ENCODE measurements at places on chromosomes 2 and 18. TPM values are rescaled to one million over a fixed set of nuclear protein-coding genes. Genes with fewer than 3 reads are reported as not detected.

DNA sequence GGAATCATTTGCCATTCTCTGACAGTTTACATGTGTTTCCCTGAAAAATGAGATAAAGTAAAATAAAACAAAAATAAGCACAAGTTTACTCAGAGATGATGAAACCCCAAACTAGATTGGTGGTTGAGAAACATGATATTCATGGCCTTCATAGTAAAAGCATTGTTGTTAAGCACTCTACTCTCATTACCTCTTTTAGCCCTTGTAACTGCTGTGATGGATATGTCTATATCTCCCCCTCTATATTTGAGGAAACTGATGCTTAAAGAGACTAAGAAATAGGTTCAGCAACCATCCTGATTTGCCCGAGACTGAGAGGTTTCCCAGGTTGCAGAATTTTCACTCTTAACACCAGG lies 33.9 kb upstream of the GALNT3 start:
- DNase-seq = no peak

DNA sequence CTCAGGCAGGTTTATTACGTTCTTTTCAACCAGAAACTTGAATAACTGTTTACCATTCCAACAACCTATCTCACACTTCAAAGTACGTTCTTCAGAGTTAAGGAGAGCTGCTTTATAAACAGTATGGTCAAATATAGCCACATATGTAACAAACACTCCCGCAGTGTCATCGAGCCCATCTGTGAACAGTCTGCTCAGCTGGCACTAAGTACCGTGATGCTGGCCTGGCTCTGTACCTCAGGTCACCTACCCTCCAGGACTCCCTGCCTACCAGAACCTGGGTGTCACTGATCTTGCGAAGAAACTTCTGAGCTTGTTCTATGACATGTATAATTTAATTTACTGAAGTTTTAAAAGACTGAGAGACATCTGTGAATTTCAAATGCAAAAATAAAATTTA lies 71.4 kb downstream of the SEPTIN10 start:
- no peak for DNase-seq

DNA sequence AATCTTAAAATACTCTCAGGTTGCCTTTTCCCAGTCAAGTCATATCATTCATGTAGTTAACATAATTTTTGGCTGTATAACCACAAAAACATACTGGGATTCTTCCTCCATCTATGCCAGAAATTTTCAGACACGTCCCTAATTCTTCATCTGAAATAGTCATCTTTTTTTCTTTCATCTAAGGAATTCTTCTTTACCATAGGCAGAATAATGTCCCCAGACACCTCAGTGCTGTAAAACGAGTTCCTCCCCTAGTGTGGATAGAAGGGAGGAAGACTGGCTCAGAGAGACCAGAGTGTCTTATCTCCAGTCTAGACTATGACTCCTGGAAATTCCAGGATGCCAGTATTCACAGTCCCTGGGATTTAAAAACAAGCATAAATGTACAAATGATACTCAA lies 127.8 kb downstream of the MREG start:
- no peak for DNase-seq

DNA sequence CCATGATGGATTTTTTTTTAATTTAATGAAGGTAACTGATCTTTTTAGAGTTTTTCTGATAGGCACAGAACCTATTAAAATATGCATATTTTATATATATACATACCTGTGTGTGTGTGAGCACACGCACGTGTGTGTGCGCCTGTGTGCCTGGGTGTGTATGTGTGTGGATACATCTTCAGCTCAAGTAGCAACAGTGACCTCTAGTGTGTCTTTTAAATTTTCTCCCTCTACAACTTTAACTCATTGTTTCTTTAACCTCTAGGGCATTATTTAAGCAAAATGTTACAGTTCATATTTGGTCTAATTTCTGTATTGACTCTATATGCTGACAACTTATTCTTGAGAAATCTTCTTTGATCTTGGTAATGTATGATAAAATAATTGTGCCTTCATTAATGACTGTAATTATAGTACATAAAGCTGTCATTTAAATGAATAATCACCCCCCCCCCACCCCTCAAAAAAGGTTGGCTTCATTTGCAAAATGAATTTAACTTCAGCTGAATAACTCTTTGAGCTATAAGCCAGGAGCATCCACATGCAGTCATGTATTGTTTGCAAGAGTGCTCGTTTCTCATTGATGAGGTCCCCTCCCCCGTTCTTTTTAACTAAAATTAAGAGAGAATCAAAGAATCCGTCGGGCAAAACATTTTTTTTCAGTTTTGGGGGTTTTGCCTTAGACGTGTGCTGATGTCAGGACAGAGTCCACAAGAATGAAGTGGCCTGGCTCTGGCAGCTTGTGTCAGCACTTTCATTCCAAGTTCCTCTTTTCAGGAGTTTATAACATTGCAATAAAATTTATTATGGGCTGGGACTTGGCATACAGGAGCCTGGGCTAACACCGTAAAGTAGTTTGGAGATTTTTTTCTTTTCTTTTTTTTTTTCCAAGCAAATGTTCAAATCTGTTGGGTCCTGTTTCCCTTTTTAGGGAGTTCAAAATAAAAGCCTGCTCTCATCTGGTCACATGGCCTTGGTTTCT lies 80.0 kb downstream of the ETAA1 start:
- DNase-seq = peak; percentile 52

- no peak for DNase-seq
Measured at GRCh38 chr2:212402316-212402715, 136.3 kb downstream of the ERBB4 start.

- no peak for DNase-seq
Measured at GRCh38 chr2:232980683-232981082, 32.4 kb downstream of the NGEF start.

- no peak for DNase-seq
Measured at GRCh38 chr2:120301284-120301683, 44.7 kb upstream of the INHBB start.

DNA sequence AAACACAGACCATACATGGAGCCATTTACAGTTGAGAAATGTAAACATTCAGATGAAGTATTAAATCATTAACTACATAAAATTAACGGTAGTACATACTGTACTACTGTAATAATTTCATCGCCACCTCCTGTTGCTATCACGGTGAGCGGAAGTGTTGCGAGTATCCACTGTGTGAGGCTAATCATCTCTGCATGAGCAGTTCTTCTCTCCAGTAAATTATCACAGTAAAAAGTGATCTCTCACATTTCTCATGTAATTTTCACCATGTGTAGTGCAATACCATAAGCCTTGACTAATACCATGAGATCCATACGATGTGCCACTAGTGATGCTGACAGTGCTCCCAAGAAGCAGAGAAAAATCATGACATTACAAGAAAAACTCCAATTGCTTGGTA lies 21.9 kb downstream of the SMAD2 start:
- no peak for DNase-seq

- DNase-seq = no peak
Measured at GRCh38 chr2:12663306-12664037, 53.3 kb upstream of the TRIB2 start.

DNA sequence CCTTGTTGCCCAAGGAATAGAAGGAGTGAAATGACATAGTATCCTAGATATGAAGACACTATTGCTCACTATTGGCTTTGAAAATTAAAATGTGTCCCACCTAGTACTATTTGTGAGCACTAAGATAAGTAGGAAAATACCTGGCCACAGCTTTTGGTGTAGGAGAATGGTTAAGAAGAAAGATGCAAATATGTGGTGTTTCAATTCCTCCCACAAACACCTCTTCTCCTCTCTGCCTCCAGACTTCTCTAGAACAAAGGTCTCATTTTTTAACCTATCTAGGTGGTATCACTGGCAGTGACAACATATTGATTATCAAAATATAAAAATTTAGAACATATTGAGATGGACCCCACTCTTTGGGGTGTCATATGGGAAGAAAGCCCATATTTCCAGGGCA lies 929.9 kb upstream of the FANCL start:
- DNase-seq = no peak

- DNase-seq = no peak
Measured at GRCh38 chr18:5964996-5965395, 69.7 kb upstream of the TMEM200C start.

- no peak for DNase-seq
Measured at GRCh38 chr18:63292831-63293683, 26.5 kb downstream of the BCL2 start.

DNA sequence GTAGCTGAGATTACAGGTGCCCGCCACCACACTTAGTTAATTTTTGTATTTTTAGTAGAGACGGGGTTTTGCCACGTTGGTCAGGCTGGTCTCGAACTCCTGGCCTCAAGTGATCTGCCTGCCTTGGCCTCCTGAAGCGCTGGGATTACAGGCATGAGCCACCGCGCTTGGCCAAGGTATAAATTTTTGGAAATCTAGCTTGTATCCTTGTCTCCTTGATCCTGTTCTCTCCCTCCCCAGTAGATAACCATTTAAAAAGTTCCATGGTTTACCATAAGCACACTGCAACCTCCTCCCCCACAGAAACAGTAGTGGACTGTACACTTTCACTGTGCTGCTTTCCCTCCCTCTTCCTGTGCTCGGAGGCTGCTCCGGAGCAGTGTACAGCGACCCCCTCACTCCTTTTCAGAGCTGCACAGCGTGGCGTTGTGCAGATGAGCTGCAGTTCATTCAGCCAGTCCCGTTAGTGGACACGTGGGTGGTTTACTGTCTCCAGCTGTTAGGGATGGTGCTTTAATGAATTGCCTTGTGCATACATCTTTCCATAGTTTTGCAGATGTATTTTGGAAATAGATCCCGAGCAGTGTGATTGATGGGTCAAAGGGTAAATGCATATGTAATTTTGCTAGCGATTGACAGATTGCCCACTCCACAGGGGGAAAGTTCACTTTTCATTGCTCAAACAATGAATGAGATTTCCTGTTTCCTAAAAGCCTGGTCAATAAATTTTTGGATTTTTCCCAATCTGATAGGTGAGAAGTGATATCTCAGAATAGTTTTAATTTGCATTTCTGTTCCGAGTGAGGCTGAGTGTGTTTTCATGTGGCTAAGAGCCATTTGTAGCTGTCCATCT lies 14.8 kb downstream of the ASB1 start:
- no peak for DNase-seq

DNA sequence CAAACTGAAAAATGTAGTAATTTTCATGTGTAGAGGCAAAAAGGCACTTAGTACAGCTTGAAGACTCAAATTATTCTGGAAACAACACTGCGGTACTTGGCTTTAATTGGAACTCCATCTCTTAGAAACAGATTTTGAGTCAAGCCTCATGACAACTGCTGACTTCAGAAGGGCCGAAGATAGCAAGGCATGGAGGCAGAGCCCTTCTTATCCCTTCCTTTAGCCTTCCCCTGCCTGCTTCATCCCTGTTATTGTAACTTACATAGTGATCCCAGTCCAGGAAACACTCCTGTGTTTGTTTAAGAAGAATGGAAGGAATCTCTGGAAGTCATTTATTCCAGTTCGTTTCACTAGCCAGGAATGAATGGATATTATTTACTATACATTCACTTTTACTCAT lies 110.9 kb upstream of the FAM98A start:
- DNase-seq = no peak

DNA sequence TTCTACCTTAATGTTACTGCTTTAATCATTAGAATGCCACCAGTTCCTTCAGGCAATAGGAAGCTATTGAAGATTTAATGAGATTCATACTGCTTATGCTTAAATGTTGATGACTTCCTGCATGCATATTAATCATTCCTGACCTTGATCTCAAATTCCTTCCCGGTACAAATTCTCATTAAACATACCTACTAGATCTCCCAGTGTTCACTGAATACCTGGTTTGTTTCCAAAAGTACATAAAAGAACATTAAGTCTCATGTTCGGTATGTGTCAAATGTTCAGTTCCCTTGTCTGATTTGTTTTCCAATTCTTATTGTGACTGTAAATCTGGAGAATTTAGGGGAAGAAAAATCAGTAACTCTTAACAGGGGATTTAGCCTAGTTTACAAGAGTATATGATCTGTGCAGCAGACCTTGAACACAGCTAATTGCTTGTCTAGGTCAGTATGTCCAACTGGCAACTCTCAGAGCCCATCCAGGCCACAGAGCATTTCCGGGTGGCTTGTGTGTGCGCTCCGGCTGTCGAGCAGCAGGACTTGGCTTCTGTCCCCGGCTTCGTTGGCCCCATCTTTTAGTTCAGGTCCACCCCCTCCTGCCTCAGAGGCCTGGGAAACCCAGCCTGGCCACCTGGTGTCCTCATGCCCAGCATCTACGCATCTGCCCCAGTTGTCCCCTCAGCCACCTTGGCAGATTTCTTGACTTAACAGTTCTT lies 13.1 kb downstream of the METAP1D start:
- DNase-seq = no peak

GRCh38 chr2:189147989-189148388 lies 31.6 kb downstream of the COL5A2 start:
- DNase-seq = no peak

DNA sequence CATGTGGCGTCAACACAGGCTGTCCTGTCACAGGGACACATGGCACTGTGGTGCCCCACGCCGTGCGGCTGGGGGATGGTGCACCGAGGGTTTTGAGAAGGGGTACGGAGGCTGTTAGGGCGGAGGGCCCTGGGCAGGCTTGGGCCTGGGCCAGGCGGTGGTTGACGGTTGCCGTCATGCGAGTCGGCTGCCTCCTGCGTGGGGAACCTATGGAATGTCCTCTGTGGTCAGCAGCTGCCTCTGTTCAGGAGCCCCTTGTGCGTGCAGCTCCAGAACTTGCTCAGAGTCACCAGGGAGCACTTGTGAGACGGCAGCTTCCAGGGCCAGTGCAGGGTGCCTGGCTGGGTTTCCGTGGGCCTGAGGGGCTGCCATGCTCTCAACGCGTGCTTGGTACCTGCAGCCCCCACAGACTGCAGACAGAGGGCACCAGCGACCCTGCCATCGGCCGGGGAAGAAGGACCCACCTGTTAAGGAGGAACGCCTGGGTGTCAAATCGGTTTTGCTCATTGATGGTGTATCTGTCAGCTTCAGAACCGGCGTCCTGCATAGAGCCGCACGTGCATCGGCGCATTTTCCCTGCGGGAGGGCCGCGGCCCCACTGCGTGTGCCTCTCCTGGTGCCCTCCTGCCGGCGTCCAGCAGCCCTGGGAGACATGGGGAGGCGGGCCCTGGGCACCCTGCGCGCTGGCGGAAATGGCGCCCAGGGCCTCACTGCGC lies 10.0 kb upstream of the D2HGDH start:
- DNase-seq = peak; percentile 3

DNA sequence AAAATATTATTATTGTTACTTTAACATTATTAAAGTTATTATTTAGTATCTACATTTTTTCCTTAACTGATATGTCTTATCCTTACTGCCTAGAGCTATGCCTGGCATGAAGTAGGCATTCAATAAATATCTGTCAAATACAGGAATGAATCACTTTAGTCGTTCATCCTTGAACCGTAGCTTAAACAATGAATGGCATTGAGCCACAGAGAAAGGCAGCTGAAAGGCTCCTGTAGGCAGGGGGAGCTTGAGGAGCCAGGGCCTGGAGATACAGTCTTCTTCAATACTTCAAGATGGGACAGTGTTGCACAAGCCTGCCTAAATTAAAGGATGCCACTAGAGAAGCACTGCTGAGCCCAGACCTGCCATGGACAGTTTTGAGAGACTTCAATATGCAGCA lies 22.5 kb downstream of the CYRIA start:
- DNase-seq = no peak

- DNase-seq = no peak
Measured at GRCh38 chr2:101230541-101231001, 22.1 kb upstream of the CNOT11 start.

Gene GTF2A1L
- total RNA-seq = 0.60 TPM

Gene SCYGR1
- not detected for total RNA-seq

Gene LHCGR
- total RNA-seq = not detected

Gene ATL2
- 68.0 TPM for total RNA-seq

Gene BOK
- 1.2 TPM for total RNA-seq

Gene SAG
- not detected for total RNA-seq

Gene DSEL
- total RNA-seq = 25.8 TPM

Gene IFIH1
- total RNA-seq = 18.6 TPM

Gene FEV
- not detected for total RNA-seq

Gene ZC3H8
- total RNA-seq = 8.5 TPM

Gene ID2
- 80.4 TPM for total RNA-seq
